ENCODE measurements at places on chromosomes 1 and 21. TPM values are rescaled to one million over a fixed set of nuclear protein-coding genes. Genes with fewer than 3 reads are reported as not detected.

VAV3 gene
- 2.6 TPM for total RNA-seq

ODF2L gene
- total RNA-seq = 45.8 TPM

CD1B gene
- not detected for total RNA-seq

DNA sequence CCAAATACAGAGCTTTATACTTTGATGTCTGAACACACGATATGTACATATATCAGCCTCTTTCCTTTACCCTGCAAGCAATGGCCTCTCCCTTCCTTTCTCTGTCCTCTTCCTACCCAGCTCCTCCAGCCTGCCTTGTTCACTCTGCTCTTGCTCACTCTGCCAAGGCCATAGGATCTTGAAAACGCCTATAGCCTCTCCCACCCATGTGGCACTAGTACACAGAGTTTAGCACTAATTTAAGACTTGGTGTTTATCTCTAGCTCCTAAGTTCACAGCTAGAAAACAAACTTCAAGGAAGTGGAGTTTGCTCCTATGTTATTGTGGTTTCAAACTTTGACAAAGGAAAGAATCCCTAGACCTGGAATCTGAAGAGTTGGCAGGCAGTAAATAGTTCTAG, 225.0 kb upstream of the RUNX1 start:
- DNase-seq = no peak

DNA sequence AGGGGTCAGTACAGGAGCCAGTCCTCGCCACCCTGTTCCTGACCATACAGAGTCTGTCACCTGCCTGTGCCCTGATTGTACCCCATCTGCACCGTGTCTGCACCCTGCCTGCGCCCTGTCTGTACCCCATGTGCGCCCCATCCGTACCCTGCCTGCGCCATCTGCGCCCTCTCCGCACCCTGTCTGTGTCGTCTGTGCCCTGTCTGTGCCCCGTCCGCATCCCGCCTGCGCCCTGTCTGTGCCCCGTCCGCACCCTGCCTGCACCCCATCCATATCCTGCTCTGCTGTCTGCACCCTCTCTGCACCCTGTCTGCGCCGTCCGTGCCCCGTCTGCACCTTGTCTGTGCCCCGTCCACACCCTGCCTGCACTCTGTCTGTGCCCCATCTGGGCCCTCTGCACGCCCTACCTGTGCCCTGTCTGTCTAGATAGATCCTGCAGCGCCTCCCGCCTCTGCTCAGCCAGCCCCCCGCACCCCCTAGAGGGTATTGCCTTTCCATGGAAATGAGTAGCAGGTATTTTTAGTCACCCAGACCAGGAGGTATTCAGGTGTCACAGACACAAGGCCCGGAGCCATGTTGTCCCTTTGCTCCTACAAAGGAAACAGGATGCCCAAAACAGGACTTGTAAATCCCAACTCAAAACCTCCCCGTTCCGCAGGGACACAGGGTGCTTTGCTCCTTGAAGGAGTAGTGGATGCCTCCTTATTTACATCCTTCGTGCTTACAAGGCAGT, 7.7 kb upstream of the NPHP4 start:
- no peak for DNase-seq
